ENCODE measurements at places on chromosomes 6 and 20.

DNA sequence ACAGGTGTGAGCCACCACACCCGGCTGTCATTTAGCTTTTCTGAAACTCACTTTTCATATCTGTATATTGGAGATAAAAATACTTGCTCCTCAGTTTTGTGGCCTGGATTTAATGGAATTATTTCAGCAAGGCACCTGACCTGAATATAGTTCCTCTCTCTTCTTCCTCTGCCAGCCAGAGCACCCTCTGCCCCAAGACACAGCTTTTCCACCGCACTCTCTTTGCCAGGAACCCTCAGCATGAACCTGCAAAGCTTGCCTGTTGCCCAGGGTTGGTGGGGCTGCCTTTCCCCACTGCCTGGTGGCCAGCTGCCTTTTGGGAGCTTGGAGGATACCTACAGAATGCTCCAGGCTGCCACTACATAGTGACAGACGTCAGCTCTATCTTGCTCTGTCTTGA lies 3.1 kb downstream of the GTSF1L start:
- no peak for DNase-seq

- DNase-seq = peak; percentile 30
Measured at GRCh38 chr20:32580970-32581838, 3.9 kb downstream of the NOL4L start.

GRCh38 chr6:116695401-116695800 lies 14.4 kb downstream of the KPNA5 start:
- DNase-seq = no peak

GRCh38 chr6:35302604-35303241 lies 5.1 kb downstream of the DEF6 start:
- peak; percentile 92 for DNase-seq

GRCh38 chr6:147117011-147117410 lies 87.2 kb upstream of the STXBP5 start:
- no peak for DNase-seq

DNA sequence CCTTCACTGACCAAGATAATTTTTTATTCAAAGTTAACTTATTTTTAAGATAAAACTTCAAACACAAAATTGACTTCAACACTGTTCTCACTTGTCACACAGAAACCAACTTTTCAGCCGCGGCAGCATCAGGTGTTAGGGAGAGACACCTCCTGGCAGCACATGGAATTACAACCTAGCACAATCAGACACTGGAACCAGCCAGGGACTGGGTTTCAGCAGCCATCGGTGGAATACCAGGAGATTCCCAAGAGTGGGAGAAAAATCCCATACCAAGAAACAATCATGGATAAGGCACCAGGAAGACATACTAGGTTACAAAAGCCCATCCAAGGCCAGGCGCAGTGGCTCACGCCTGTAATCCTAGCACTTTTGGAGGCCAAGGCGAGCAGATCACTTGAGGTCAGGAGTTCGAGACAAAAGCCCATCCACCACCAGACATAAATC lies 70.0 kb downstream of the SNX5 start:
- DNase-seq = peak; percentile 75

GRCh38 chr20:56690531-56691175 lies 61.5 kb downstream of the TFAP2C start:
- no peak for DNase-seq

GRCh38 chr20:57545927-57546662 lies 14.8 kb upstream of the PCK1 start:
- DNase-seq = no peak

DNA sequence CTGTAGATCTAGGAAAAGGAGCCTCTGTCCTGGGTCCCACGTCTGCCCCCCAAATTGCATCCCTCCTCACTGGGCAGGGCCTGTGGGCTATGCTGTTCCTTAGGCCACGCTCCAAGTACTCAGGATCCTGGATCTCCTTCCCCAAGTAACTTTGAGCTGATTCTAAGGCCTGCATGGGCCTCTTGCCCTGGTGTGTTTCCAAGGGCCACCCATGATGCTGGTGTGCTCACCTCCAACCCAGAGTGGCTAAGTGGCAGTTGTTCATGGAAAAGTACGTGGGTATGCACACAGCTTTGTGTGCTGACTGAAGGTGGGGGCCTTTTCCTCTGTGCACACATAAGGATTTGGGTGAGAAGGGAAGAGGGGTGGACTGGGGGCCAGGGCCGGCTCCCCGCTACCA lies 5.3 kb downstream of the GMPR start:
- no peak for DNase-seq

DNA sequence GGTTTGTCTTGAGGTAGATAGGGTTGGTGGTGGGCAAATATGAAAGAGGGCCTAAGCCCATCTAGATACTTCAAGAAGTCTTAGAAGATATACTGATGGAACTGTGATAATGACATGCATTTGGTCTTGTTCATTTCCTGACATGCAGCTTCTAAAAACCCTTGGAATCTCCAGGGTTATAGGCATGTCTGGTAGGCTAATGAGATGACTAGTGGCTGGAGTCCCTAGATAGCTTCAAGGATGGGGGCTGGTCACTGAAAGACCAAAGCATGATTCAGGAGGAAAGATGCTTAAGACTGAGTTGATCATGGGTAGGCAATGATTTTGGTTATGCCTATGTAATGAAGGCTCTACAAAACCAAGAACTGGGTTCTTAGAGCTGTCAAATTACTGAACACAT lies 217.9 kb upstream of the MOCS1 start:
- no peak for DNase-seq

GRCh38 chr6:3381233-3381921 lies 75.5 kb downstream of the SLC22A23 start:
- DNase-seq = no peak

DNA sequence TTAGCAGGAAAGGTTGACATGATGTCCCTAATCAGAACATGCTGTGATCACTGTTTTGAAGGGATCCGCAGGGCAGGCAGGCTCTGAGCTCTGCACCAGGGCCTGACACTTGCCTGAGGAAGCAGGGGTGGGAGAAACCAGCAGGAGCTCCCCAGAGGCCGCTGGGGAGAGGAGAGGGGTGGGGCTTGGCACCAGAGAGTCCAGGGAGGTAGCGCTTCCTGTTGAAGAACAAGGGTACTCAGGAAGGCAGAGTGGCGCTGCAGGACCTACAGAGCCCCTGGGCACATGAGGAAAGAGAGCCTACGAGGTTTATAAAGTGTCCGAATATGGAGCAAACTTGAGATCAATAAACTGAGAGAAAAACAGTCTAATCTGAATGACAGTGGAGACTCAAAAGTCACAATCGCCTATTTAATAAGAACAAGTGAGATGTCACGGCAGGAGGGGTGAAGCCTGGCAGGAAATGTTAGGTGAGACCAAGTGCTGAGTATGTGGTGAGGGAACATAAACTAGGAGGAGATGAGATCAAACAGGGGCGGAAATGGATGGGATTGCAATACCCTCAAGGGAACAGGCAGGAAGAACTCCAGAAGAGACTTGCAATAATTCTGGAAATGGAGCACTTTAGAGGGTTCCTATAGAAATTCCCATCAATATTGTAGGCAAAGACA lies 5.8 kb upstream of the TBXT start:
- DNase-seq = peak; percentile 21

All from stimulated activated CD4-positive, alpha-beta T cell treated with anti-CD3 and anti-CD28 coated beads, Interleukin-15, amount 100 ng/mL, for 24 hours (primary cell).